Foreskin keratinocyte (primary cell): ENCODE measurements at places on chromosomes 5 and 9.
A peak's percentile ranks its signal among the peaks of the same experiment; 100 is the strongest.

- DNase-seq, result no peak
These were observed 577.2 kb upstream of the ZNF608 start for GRCh38 chr5:125323613-125324012.

DNA sequence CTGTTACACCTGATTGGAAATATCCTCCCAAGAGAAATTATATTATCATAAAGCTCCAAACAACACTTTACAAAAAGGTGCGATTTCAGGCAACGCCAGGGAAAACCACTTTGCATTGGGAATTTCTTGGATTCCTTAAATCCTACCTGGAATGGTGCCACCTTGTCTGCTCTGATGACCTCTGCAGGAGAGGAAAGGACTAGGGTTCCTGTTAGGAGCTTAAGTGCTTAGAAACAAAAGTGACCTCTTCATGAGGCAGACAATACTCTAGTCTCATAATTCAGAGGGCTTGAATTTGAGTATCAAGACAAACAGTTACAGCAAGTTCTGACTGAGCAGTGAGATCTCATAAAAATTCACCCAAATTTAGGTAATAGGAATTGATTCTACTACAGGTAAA, 33.9 kb upstream of the GLIS3 start:
- no peak for DNase-seq

- peak; percentile 72 for DNase-seq
These were observed 275.7 kb upstream of the MSX2 start for GRCh38 chr5:174448662-174449061.

- DNase-seq, result no peak
These were observed 2.7 kb downstream of the MTRR start for GRCh38 chr5:7871653-7872052.

DNA sequence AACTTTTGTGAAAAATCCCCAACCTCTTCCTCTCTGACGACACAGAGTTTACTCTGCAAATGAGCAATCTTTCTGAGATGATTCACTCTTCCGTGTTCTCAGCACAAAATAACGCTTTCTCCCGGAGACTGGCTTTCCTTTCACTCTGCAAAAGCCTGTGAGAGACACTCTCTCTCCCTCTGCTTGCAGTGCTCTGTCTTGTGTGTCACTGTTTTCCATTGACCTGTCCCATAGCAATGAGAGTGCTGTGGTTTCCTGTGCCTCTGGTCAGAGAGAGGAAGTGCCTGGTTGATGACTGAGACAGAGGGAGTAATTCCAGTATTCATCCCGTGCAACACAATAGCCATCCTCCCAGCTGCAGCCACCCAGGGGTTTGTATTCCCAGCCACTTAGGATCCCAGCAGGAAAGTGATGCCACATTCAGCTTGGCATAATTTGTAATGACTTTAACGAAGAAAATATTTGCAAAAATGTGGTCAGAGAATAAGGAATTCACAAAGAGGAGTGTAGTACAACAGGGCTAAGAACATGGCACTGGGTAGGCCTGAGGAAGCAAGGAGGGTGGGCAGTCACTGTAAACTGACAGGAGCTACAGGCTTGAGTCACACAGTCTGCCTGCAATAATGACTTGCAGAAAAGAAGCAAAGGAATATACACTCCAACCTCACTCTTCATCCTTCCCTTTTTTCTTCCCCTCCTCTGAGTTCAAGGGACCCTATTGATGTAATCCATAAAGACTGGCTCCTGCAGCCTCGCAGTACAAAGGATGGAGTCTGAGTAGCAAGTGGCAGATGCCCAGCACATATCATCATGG, 463.5 kb upstream of the RGMB start:
- DNase-seq, result peak; percentile 100

- no peak for DNase-seq
These were observed 1830.1 kb upstream of the NUDT12 start for GRCh38 chr5:105392710-105393149.

DNA sequence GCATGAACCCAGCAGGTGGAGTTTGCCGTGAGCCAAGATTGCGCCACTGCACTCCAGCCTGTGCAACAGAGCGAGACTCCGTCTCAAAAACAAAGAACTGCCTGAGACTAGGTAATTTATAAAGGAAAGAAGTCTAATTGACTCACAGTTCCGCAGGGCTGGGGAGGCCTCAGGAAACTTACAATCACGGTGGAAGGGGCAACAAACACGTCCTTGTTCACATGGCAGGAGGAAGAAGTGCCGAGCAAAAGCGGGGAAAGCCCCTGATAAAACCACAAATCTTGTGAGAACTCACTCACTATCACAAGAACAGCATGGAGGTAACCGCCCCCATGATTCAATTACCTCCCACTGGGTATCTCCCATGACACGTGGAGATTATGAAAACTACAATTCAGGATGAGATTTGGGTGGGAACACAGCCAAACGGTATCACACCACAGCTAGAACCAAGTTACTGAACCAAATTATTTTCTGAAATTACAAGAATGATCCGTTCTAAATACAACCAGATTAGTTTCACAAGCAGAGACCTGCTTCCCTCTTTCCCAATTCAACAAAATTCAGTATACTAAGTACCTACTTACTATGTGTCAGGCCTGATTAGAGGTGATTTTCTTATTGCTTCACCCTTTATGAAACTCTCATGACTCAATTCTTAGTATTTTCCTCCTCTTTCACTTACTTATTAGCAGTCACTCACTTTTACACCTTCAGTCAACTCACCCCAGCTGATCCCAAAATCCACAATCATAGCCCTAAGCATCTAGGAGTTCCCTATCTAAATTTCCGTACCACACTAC, 8.4 kb downstream of the UBTD2 start:
- DNase-seq, result peak; percentile 92

DNA sequence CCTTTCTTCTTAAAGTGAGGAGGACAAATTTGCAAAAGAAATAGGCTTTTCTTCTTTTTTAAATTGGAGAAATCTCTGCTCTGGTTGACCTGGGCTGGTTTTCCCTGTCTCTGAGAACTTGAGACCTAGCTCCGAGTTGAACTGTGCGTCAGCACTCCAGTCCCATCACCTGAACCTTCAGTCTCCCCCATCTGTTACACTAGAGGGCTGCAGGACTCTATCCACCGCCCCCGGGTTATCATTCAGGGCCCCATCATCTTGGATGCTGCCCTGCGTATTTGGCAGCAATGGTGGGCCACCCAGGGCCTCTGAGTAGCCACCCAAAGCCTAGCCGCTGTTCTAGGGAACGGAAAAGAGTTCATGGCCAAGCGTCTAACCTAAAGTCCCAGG, 2.5 kb downstream of the FOXE1 start:
- no peak for DNase-seq
